Right ventricle myocardium superior (tissue), 1 donor: ENCODE measurements at places on chromosomes 13 and 19.

GRCh38 chr19:36963280-36963679, 47.1 kb downstream of the ZNF568 start:
- DNase-seq = no peak

GRCh38 chr19:55959996-55960675, 12.5 kb downstream of the NLRP8 start:
- DNase-seq = no peak

- no peak for DNase-seq
These were observed 21.4 kb downstream of the ZNF44 start for GRCh38 chr19:12272980-12273901.

DNA sequence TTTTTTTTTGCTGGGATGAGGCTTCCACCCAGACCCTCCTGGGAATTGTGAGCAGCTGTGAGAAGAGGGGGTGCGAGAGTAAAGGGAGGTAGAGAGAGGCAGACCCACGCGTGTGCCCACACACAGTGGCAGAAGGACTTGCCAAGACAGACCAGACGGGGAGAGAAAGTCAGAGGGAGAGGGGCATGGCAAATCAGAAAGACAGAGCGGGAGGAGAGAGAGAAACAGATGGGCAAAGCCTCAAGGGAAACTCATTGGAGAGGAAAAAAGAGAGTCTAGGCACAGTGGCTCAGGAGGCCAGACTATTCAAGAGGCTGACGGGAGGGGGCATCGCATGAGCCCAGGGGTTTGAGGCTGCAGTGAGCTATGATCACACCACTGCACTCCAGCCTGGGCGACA, 17.0 kb downstream of the CATSPERG start:
- DNase-seq = no peak

DNA sequence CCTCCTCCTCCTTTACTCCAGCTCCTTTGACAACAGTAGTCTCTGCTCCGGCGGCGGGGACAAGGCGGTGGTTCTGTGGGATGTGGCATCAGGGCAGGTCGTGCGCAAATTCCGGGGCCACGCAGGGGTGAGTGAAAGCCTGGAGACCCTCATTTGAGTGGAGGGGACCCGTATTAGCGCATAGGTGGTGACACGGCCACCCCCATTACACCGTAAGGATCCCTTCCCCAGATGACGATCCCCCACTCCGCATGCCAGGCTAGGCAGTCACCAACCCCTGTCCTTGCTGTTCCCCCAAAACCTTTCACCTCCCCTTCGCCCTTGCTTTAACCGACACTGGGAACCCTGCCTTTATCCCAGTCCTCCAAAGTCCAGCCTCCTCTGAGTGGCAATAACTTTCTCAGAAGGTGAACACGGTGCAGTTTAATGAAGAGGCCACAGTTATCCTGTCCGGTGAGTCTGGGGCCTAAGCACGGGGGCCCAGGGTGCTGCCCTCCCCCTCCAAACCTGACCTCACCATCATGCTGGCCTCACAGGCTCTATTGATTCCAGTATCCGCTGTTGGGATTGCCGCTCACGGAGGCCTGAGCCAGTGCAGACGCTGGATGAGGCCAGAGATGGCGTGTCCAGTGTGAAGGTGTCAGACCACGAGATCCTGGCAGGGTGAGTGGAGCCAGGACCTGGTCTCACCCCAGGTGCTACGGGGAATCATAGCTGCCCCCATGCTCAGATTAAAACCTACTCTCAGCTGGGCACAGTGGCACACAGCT, 3.7 kb downstream of the WDR83 start:
- DNase-seq = no peak

DNA sequence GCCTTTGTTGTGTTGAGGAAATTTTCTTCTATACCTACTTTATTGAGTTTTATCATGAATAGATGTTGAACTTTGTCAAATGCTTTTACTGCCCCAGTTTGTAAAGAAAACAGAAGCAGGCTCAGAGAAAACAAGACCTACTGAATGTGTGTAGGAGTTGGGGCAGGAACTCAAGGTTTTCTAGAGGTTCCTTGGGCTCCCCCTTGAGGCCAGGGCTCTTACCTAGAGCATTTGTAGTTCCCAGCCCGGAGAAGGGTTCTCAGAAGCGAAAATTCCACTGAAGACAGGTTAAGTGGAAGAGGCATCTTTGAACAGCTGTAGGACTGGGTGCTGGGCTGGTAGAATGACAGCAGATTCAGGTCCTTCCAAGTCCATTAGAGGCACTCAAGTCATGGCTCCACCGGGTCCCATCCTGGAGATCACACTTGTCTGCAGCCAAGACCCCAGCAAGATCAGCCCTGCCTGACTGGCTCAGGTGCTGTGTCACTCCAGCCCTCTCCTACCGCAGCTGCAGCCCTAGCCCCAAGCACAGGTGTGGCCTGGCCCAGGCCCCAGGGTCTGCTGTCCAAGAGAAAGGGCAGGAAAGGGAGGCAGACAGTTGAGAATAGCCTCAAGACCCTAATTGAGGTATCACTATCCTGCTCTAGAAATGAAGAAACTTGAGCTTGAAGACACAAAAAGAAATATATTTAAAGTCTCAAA, 425.5 kb downstream of the PCDH20 start:
- DNase-seq = no peak

DNA sequence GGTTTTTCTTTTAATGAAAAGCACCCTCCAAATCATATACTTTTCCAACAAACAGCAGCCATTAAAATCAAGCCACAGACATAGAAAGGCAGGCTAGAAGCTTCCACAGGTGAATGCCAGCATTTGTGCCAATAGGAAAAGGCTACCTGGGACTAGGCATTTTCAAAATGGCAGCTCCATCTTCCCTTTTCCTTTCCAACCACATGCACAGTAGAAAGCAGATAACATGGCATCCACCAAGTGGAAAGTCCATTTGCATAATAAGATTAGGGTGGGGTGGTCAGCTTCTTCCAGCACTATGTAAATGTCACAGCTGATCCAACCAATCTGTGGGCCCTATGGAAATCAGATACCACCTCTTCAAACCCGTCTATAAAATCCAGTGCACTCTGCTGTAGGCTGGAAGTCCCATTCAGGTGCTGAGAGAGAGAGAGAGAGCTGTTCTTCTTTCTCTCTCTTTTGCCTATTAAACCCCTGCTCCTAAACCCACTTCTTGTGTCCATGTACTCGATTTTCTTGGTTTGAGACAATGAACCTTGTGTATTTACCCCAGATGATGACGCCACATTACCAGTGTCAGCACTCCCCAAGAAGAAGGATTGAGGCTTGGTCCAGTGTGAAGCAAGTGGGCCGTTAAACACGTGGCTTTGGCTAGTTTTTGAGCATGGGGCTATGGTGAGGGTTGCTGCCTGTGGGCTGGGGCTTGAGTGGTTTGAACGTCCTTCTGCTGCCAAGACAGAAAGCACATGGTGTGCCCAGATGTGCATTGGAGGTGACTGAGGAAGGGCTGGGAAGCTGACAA, 24.2 kb upstream of the IGFL1 start:
- DNase-seq = no peak

- DNase-seq = no peak
These were observed 16.0 kb downstream of the SMAD9 start for GRCh38 chr13:36903925-36904595.

DNA sequence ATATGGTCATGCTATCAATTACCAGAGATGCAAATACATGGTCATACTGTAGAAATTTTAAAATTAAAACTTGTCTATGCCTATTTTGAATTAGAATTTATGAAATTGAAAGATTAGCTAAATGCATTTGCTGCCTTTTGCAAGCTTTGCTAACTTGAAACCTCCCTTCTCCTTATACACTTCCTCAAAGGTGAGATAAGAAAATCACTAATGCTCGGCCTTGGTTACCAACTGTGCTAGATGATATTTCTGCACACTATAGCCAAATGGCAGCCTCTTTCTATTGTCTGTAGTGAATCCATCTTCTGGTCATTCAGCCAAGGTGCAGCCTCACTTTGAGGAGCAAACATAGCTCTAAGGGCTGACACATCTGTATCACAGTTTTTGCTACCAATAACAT, 31.1 kb upstream of the MYCBP2 start:
- DNase-seq = no peak

- DNase-seq = no peak
These were observed 532.7 kb downstream of the RFC3 start for GRCh38 chr13:34350671-34351070.

GRCh38 chr19:1861599-1862031, 1.8 kb downstream of the KLF16 start:
- no peak for DNase-seq

GRCh38 chr19:32219392-32219791, 126.0 kb upstream of the ZNF507 start:
- DNase-seq = no peak

DNA sequence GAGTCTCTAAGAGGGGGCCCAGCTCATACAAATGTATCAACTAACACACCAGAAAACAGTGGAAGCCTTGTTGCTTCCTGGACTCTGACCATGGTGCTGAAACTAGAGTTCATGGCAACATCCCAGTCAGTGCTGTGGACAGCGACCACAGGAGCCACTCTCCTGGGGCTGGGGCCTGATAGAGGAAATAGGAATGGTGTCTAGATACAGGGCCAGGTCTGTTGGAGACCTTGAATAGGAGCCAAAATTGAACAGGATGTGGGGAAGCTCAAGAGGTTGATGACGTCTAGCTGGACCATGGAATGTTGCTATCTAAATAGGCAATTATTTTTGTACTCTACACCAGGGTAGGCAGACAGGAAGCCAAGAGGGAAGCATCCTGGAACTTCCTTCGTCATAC, 21.7 kb downstream of the LILRB4 start:
- DNase-seq = no peak

GRCh38 chr19:35122687-35123551, 7.3 kb downstream of the FXYD3 start:
- no peak for DNase-seq

GRCh38 chr13:111542530-111543341, 222.3 kb downstream of the TEX29 start:
- no peak for DNase-seq

- no peak for DNase-seq
These were observed 50.3 kb downstream of the POLR1D start for GRCh38 chr13:27672025-27672424.

GRCh38 chr19:14413693-14414181, 5.4 kb downstream of the DDX39A start:
- DNase-seq = no peak

DNA sequence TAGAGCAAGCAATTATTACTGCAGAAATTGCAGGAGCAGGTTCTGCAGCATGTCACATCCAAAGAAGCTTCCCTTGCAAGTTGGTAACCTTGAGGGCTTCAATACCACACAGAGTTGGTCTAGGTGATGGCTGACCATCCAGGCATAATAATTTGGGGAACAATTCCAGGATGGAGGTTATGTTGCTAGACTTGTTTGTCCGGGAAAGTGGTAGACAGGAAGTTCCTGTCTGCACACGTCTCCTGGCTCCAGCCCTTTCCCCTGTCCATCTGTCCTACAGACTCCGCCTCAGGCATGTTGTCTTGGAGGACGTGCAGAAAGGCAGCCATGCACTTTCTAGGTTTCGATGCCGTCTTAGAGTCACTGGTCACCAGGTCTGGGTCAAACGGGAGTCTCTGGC, 26.0 kb downstream of the DPRX start:
- no peak for DNase-seq

GRCh38 chr19:36876993-36877938, 26.6 kb downstream of the ZNF345 start:
- no peak for DNase-seq

GRCh38 chr13:32056316-32056715, 24.7 kb downstream of the FRY start:
- DNase-seq = no peak

DNA sequence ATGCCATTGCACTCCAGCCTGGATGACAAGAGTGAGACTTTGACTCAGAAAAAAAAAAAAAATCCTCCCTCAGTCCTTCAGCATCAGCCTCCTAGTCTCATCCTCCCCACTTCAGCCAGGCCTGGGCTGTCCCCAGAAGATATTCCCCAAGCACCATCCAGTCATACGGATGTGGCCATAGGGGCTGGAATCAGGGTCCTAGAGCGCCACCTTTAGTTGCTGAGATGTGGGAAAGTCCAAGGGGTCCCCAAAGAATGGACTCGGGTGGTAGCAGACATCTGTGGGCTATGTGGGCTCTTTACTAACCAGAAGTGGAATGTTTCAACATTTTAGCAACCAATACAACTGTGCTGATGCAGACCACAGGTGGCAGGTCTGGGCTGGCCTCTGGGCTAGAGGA, 3.1 kb upstream of the TYROBP start:
- DNase-seq = no peak

DNA sequence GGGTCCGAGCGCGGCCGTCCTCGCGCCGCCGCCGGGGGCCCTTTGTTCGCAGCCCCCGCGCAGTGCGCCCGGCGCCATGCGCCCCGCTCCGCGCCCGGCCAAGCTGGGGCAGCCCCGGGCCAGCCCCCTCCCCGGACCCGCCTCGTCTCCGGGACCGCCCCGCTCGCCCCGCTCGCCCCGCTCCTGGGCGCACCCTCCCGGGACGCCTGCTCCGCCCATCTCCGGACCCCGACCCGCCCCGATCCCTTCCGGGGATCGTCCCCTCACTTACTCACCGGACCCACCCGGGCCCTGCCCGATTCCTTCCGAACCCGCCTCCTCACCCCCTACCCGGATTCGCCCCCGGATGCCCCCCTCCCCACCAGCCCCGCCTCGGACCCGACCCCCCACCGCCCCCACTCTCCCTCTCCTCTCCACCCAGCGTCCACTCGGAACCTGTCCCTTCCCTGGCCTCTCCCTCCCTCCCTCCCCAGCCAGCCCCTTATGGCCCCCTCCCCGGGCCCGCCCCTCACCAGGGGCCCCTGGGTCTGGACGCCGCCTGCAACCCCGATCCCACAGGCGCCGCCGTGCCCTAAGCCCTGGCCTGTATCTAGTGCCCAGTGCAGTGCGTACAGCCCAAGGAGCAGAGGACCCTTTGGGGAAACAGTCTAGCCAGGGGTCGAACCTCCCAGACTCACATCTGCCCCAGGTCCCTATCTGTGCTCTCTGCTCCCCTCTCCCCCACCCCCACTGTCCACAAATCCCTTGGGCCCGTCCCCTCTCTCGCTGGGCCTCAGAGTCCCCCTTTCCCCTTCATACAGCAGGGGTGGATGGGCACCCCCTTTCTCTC, at the start of gene CPAMD8:
Gene CPAMD8, minus strand, starts transcription at position 105 of the 829 bp plus-strand sequence. CDS start 168 bp downstream, outside the sequence.
- no peak for DNase-seq

- DNase-seq = peak; percentile 72
These were observed 9.6 kb upstream of the NOTCH3 start for GRCh38 chr19:15210323-15210781.

GRCh38 chr13:78586706-78587105, 16.6 kb downstream of the POU4F1 start:
- DNase-seq = no peak

DNA sequence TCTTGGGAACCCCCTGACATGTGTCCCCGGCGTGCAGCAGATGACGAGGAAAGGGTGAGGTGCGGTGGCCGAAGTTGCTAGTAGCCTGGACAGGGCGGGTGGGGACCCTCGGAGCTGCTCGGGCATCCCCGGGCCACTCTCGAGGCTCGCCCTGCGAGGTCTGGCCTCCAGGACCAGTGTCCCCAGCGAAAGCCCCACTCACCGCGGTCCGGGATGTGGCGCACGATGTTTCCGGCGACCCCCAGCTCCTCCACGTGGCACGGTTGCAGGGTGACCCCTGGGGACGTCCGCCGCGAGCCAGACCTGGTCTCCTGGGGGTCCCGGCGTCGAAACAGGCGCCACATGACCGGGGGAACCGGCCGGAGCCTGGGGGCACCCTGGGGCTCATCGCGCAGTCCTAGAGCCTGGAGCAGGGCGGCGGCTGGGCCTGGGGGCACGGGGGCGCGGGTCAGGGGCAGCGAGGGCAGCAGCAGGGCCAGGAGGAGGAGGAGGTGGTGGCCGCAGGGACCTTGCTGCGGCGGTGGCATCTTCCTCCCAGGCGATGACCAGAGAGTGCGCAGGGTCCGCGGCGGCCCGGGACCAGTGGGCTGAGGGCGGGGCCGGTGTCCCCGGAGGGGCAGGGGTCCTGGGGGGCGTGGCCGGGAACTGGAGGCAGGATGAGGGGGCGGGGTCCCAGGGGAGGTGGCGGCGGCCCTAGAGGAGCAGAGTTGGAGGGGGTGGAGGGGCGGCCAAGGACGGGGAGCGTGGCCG, 26.0 kb downstream of the CERS1 start:
- DNase-seq = no peak
